KBM-7 (cell line): ENCODE measurements at places on chromosomes 16 and 17.
A peak's percentile ranks its signal among the peaks of the same experiment; 100 is the strongest.

- no peak for DNase-seq
These were observed 2.6 kb downstream of the PPP1R9B start for GRCh38 chr17:50147841-50148225.

DNA sequence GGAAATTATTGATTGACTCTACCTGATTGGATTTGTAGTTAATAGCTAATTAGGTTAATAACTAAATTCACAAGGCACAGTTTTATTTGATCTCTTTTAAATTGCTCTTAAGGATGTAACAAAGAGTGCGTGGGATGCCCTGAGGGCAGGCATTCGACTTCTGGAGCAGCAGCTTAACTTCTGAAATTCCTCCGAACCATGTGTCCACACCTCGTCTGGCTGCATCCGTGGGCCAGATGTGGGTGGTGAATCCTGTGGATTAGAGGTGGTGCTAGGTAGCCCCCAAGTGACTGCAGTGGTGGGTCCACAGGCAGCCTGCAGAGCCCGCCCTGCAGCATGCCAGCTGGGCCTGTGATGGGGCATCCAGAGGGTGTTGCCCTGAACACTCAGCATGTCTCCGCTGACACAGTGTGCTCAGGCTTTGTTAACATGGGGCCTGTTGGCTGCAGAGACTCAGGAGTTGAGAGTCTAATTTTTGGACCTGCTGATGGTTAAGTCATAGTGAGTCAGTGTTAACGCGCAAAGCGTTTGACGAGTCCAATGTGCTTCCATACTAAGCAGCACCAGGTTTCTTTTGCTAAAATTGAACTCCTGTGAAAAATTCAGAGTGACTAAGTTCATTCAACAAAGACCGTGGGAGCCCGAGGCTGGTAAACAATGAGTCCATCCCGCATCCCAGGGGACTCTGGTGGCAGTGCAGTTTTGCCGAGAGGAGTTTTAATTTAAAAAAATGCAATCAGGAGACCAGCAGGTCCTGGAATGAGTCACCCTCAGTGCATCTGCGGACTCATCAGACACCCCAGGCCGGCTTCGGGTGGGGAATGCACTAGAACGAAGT, 3.8 kb upstream of the NPB start:
- DNase-seq, result no peak

DNA sequence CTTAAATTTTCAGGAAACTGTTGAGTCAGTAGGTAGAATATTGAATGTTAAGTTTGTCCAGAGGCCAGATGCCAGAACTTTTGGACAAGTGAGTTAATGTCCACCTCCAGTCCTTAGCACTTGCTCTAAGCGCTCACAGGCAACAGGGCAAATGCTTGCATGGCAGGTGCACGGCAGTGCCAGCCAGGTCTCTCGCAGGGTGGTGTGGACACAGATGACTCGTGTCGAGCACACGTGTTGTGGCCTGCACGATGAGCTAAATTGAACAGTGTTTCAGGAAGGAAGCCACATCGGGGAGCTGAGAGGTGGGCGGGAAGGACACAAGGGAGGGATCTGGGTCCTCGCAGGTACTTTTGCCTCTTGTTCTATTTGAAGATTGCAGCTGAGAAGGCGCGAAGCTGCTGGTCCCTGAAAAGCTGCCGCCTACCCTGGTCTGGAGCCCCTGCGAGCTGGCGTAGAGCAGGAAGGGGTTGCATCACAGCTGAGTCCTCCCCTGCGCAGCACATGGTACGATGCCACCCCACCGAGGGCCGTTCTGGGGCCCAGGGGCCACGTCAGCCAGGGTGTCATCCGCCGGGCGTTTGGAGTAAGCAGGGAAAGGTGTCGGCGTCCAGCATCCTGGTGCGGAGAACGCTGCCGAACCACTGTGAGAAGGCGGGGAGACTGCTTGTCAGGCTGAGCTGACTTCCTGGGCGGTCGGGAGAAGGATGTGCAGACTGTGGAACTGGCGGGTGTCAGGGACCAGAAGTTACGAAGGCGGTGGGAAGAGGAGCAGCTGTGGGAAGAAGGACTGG, 6.3 kb downstream of the RAB40C start:
- DNase-seq, result no peak

GRCh38 chr17:37676115-37676925, 33.1 kb upstream of the DDX52 start:
- peak; percentile 91 for DNase-seq

- DNase-seq, result no peak
These were observed 922.8 kb upstream of the EEF2KMT start for GRCh38 chr16:6020162-6020985.

GRCh38 chr16:81818568-81818896, 39.4 kb downstream of the PLCG2 start:
- DNase-seq, result no peak

- DNase-seq, result no peak
These were observed 270.2 kb upstream of the RPL38 start for GRCh38 chr17:73933164-73933766.

DNA sequence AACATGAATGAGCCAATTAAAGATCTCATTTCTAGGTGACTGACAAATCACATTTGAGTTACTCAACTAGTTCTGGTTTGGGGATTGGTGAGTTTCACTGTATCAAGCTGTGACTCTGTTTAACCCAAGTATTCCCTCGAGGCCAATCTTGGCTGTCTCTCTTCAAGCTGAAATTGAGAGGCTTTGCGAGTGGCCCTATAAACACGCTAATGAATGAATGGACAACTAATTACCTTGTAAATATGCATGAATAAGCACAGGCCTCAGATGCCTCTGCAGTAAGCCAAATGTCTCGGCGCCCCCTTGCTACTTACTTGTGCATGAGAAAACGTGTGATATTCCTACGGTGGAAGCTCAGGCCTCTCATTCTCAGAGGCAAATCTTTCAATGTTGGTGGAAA, 450.3 kb upstream of the PSMD7 start:
- no peak for DNase-seq

GRCh38 chr16:89246903-89247733, 29.6 kb downstream of the ZNF778 start:
- peak; percentile 33 for DNase-seq

GRCh38 chr16:46706642-46707041, 17.2 kb downstream of the ORC6 start:
- DNase-seq, result no peak

GRCh38 chr17:46007461-46007965, 8.5 kb downstream of the STH start:
- DNase-seq, result no peak

DNA sequence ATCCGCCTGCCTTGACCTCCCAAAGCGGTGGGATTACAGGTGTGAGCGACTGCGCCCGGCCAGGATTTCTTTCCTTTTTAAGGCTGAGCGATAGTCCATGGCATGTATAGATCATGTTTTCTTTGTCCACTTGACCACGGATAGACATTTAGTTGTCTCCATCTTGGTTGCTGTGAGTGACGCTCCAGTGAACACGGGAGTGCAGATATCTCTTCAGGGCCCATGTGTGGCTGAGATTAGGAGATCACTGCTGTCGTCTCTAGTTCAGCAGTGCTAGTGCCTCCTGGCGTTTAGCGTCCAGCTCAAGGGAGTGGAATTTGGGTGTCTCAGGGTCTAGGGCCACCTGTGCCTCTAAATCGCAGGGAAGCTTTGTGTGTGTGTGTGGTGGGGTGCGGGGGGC, 41.5 kb downstream of the ABCC1 start:
- no peak for DNase-seq

GRCh38 chr16:47392081-47392480, 68.8 kb downstream of the ITFG1 start:
- DNase-seq, result peak; percentile 91

DNA sequence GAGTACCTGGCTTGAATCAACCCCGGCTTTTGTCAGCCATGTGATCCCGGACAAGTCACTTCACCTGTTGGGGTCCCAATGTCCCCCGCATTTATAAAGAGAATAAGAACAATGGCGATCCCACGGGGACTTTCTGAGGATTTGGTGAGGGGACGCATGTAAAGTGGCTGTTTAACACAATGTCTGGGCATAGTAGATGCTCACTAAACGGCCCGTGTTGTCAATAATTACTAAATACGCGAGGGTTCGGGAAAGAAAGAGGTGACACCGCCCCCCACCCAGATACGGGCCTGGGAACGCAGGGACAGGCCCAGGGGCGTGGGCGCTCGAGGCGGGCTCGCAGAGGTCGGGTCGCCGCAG, 1.8 kb downstream of the SYNGR3 start:
- no peak for DNase-seq

DNA sequence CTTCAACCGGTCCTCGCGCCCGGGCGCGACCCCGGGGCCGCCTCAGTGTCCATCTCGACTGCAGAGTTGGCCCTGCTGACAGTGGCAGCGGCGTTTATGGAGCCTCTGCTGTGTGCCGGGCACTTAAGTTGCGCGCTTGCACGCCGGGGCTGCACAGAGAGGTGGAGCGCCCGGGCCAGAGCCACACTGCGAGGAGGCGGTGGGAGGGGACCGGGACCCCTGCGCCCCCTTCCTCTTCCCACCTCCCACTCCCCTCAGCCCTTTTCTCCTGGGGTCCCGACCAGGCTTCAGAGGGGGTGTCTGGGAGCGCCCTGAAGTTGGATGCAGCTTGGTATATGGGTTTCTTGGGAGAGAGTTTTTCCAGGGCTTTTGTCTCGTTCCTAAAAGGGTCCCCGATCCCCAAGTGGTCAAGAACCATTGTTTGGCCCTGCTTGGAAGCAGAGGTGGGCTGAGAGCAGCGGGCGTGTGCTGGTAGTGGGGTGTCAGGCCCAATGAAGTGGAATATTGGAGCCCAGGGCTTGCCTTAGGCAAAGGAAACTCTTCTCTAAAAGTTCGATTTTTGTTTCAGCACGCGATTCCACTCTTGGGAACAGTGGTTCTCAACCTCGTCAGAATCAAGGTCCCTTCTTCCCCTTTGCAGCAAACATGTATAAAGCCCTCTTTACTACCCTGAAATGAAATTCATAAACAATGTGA, 605 bp downstream of the MRTFB start:
- peak; percentile 15 for DNase-seq

DNA sequence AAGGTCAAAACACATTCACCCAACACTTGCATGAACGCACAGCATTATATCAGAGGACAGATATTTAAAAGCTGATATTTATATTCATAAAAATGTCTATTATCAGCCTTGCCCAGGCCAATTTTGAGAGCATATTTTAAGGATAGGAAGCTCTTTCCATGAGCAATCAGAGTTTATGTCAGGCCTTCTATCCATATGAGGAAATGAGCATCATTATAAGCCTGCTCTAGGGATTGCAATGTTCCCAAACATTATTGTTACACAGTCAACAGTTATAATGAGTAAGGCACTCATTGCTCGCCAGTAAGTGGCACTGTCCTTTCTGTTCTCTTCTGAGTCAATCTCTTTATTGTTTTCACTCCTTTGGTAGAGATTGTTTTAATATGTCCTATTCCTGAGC, 37.7 kb upstream of the DYNLRB2 start:
- DNase-seq, result no peak

DNA sequence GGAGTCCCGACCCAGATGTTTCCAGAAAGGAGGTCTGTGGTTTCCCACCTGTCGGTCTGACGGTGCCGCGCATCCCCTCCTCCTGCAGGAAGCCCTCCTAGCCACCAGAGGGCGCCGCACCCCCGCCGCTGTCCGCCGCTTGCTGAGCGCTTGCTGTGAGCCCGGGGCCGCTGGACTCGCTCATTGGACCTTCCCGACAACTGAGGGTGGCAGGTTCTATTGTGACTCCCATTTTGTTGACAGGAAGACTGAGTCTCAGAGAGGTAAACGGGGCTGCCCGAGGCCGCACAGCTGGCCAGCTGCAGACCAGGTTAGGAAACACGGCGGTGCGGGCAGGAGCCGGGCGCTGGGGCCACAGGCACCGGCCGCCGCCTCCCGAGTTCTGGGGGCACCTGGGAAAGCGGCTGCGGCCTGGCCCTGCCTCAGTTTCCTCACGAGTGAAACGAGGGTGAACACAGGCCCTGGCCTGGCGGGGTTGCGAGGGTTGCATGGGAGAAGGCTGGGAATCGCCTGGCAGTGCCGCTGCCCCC, 191.1 kb upstream of the CIBAR2 start:
- peak; percentile 79 for DNase-seq

GRCh38 chr16:58054289-58054688, 28.7 kb downstream of the MMP15 start:
- peak; percentile 70 for DNase-seq

GRCh38 chr17:70298929-70299531, 129.7 kb downstream of the KCNJ2 start:
- DNase-seq, result no peak

GRCh38 chr16:3589991-3590701, 12.9 kb upstream of the NLRC3 start:
- DNase-seq, result no peak

DNA sequence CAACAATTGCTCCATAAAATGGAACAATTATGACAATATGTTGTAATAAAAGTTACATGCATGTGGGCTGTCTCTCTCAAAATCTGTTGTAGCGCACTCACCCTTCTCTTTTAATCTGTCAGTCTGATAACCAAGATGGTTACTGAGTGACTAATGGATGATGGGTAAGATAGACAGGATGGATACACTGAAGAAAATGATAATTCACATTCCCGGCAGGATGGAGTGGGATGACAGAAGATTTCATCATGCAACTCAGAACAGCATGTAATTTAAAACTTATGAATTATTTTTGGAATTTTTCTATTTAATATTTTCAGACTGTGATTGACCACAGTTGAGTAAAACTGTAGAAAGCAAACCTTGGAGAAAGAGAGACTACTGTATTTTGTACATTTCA, 30.5 kb downstream of the CDH13 start:
- DNase-seq, result no peak

GRCh38 chr16:21233521-21234150, at the start of gene ANKS4B:
Gene ANKS4B (plus strand): TSS chr16:21233699. CDS start chr16:21233738, 39 bp downstream.
- no peak for DNase-seq

- no peak for DNase-seq
These were observed 231.0 kb upstream of the EEF2KMT start for GRCh38 chr16:5328546-5328945.

DNA sequence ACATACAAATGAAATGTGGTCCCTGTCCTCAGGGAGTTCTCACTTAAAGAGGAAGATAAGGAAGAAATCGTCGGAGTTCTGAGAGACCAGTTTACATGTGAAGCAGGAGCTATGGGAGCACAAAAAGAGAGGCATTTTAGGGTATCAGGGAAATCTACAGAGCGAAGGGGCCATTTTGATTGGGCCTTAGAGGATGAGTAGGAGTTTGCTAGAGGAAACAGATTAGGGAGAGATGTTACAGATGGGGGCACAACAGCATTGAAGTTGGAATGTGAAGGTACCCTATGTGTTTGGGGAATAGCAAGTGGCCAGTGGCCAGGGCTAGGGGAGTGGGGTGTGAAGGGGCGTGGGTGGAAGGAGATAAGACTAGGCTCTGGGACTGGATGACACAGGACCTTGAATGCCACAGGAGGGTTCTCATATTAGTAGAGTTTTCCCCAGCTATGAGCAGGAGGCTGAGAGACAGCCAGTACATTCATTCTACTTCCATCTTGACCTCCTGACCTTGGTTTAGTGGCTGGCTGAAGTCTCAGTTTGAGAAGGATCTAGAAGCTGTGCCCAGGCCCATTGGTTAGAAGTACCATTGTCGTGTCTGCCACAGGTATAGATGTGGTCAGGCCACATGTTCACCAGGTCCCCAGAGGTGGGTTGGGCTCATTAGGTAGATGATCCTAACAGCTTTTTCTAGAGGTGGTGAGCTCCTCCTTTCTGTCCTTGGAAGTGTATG, 34.8 kb downstream of the CPNE2 start:
- no peak for DNase-seq

- peak; percentile 83 for DNase-seq
These were observed 28.4 kb downstream of the CDH13 start for GRCh38 chr16:82655072-82655714.
